ENCODE measurements at places on chromosomes 12 and 14.

- H3K27ac ChIP-seq = no peak overlapping the region
- DNase-seq = no peak
- peaks cover 21% of the 10 kb centered on the region for H3K36me3 ChIP-seq
- no peaks in the 10 kb centered on the region for H3K27me3 ChIP-seq
- no peaks in the 10 kb centered on the region for H3K4me1 ChIP-seq
These were observed 116.6 kb downstream of the CRACR2A start for GRCh38 chr12:3636328-3636727.

DNA sequence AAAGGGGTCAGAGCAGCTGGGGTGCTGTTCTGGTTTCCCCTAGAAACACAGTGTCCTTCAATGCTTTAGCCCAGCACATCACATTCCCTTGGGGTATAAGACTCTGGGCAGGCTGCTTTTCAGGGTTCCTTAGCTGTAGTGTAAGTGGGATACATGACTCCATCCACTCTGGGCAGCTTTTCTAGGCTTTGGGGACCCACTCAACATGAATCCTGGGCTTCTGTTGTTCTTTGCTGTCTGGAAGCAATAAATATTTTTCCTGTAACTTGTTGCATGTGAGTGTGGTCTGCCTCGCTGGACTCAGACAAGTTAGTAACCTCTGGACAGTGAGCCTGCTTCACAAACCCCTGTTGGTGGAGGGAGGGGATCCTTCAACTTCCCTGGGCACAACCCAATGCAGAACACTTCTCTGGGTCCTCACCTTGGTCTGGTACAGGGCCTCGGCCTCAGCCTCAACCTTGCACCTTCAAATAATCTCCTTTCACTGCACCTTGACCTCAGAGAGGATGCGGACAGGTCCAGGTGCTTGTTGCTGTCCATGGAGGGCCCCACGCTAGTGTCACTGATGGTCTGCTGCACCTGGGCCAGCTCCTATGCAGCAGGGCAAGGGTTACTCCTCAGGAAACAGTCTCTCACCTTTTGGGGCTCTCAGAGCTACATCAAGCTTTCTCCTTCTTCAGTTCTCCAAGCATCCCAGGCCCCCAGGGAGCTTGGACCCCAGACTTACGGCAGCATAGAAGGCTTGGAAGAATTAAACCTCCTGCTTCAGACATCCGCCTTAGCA lies 13.5 kb upstream of the KRT73 start:
- H3K27ac ChIP-seq = no peak overlapping the region
- H3K36me3 ChIP-seq = no peaks in the 10 kb centered on the region
- DNase-seq = no peak
- H3K27me3 ChIP-seq = peaks cover 45% of the 10 kb centered on the region

GRCh38 chr14:61401461-61401860 lies 80.1 kb downstream of the PRKCH start:
- no peak for DNase-seq
- no peaks in the 10 kb centered on the region for H3K36me3 ChIP-seq
- H3K4me3 ChIP-seq = no peak overlapping the region
- H3K27me3 ChIP-seq = peaks cover 1% of the 10 kb centered on the region
- no peak overlapping the region for H3K27ac ChIP-seq

GRCh38 chr12:57459750-57460467 lies at the start of gene GLI1:
TSS of gene GLI1 (plus strand) at chr12:57459785. CDS start at chr12:57463692, 3,907 bp downstream.
- H3K4me3 ChIP-seq = peak within 1 kb of the TSS; percentile 97
- peak within 1 kb of the TSS; percentile 96 for H3K27ac ChIP-seq
- no peaks in the 10 kb centered on the region for H3K27me3 ChIP-seq
- peaks cover 59% of the 10 kb centered on the region for H3K4me1 ChIP-seq
- no peaks in the 10 kb centered on the region for H3K36me3 ChIP-seq

DNA sequence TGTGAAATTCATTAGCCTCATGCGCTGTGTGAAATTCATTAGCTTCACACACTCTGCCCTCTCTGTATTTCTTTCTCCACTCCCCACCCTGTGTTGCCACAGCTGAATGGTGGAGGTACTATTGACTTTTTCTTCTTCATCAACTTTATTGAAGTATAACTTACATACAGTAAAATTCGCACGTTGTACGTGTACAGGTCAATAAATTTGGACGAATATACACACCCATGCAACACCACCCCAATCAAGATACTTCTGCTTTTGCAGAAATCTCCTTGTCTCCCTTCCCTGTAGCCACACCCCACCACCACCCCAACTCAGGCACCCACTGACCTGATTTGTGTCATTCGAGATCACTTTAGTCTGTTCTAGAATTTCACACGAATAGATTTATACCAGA lies 51.8 kb downstream of the FBXL14 start:
- no peak for DNase-seq
- H3K36me3 ChIP-seq = no peaks in the 10 kb centered on the region
- peaks cover 44% of the 10 kb centered on the region for H3K27me3 ChIP-seq
- H3K4me1 ChIP-seq = no peaks in the 10 kb centered on the region
